ENCODE measurements at places on chromosomes 12 and 14.

DNA sequence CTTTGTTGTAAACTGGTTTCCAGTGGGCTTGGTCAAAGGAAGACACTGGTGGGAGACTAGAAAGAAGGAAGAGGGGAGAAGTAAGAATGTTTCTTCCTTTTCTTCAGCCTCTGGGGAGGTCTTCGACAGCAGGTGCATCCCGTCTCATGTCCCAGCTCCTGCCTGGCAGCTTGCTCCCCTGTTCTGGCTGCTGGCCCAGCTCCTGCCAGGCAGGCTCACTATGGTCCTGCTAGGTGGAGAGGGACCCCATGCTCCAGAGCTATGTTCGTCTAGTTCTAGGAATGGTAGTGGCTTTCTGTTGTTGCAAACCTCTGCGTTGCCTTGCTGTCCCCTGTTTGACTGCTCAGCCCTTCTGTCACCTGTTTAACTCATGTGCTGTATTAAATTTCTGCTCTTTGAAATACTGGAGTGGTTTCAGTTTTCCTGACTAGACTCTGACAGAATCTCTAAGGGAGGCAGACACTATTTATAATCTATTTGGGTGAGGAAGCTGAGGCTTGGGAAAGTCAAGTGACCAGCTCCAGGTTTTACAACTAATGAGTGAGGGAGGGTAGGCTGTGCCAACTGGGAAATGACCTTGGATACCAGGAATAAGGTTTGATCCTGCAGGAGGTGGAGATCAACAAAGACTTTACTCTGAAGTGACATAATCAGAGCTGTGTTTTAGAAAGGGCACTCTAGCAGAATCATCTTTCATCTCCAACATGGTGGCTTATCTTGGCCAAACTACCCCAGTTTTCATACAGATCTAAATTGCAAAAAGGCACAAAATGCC lies 94.7 kb upstream of the DDHD1 start:
- no peak for DNase-seq

GRCh38 chr12:22312336-22312735 lies 22.2 kb downstream of the ST8SIA1 start:
- no peak for DNase-seq

- no peak for DNase-seq
Measured at GRCh38 chr12:130141901-130142683, 20.2 kb upstream of the FZD10 start.

- no peak for DNase-seq
Measured at GRCh38 chr12:116420227-116420880, 138.8 kb upstream of the MAP1LC3B2 start.

- DNase-seq = no peak
Measured at GRCh38 chr14:92412912-92413311, 89.9 kb downstream of the SLC24A4 start.

- DNase-seq = no peak
Measured at GRCh38 chr14:31122098-31122611, 85.4 kb downstream of the HECTD1 start.

GRCh38 chr12:51883998-51884675 lies 3.8 kb upstream of the ANKRD33 start:
- DNase-seq = no peak

DNA sequence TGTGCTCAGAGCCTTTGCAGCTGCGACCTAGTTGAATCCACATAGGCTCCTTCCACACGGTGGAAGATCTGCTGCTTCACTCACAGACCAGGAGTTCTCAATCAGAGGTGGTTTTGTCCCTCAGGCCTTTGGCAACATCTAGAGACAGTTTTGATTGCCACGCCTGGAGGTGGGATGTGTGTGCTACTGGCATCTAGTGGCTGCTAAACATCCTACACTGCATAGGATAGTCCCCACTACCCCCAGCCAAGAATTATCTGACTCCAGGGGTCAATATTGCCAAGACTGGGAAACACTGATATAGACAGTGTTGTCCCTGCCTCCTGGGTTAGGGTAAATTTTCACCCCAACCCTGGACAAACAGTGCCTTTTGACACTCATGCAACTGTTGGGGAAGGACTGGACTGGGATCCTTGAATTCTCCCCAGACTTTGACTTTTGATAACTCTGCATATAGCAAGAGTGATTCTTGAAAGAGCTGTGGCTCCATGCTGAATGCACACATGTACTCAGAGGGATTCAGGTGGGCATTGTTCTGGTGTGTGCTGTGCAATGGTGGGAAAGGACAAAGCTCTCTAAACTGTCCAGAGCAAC lies 39.8 kb downstream of the BAZ2A start:
- no peak for DNase-seq

- no peak for DNase-seq
Measured at GRCh38 chr12:99444859-99445316, 202.7 kb upstream of the GARIN6 start.

DNA sequence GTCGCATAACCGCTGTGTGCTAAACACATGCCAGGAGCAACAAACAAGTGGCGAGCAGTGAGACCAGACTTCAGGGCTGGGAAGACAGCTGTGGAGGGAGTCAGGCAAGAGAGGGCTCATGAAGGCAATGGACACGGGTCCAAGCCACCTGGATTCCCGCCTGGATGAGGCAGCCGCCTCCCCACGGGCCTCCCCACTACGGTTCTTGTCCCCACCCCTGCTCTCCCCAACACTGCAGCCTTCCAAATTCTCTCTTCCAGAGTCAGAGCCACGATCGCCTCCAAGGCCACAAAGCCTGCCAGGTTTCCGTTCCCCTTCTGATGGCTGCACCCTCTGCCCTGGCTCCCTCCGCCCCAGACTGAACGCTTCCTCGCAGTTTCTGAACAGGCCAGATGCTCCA lies 36.1 kb upstream of the PIWIL1 start:
- DNase-seq = no peak

GRCh38 chr12:94550964-94551363 lies 91.3 kb upstream of the CEP83 start:
- no peak for DNase-seq

GRCh38 chr14:91369628-91370445 lies 47.8 kb downstream of the CCDC88C start:
- DNase-seq = no peak

DNA sequence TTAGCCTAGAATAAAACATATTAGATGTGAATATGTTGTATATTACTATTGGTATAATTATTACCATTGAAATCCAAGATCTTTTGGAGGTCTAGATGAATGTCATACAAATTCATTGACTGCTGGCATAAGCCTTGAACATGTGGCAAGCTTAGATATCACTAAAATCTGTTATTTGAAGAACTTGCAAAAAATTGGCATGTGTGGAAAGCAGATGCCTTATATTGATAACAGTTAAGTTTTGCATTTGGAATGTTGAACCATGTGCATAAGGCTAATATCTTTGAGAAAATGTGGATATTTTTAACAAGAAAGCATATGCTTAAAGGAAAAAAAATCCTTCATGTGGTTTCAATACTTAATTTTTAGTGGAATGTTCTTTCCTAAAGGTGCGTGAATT lies 203.6 kb upstream of the PRICKLE1 start:
- DNase-seq = no peak

- DNase-seq = no peak
Measured at GRCh38 chr14:47675466-47676314, at the start of gene MDGA2. MDGA2 (minus strand) TSS chr14:47675605.

GRCh38 chr12:32863128-32863527 lies 33.4 kb downstream of the PKP2 start:
- no peak for DNase-seq

GRCh38 chr12:131720921-131721320 lies 10.0 kb downstream of the SFSWAP start:
- DNase-seq = no peak

GRCh38 chr14:79419571-79420327 lies 791.6 kb downstream of the DIO2 start:
- no peak for DNase-seq

- no peak for DNase-seq
Measured at GRCh38 chr12:128467882-128468281, 200.9 kb downstream of the TMEM132C start.

GRCh38 chr12:41073633-41074472 lies 114.3 kb upstream of the PDZRN4 start:
- DNase-seq = no peak

DNA sequence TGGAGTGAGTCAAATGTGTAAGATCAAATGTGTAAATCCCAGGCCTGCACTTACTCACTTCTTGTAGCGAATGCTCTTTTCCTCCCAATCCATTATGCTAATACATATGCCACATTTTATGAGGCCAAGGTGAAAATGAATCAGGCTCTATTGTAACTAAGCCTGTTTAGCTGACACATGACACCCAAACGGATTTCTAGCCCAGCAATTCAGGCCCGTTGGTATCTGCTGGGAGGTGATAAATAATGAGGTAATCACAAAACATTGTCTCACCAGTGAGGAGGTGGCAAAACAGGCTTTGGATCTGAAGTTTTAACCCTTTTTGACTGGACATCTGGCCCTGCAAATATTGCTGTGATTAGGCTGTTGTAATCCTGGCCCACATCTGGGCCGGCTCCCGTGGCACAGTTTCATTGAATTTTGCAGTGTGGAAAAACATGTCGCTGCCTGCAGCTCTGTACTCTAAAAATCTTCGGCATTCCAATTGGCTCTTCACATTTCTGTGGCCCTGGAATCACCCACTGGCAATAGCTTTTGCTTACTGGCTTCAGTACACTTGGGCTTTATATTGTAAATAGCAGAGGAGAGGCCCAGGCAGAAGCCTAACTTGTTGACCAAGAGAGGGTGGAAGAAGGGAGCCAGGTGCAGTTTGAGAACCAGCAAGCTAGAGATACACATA lies 106.1 kb downstream of the PAX9 start:
- DNase-seq = no peak

- DNase-seq = no peak
Measured at GRCh38 chr12:122505419-122506051, 4.8 kb upstream of the ZCCHC8 start.

DNA sequence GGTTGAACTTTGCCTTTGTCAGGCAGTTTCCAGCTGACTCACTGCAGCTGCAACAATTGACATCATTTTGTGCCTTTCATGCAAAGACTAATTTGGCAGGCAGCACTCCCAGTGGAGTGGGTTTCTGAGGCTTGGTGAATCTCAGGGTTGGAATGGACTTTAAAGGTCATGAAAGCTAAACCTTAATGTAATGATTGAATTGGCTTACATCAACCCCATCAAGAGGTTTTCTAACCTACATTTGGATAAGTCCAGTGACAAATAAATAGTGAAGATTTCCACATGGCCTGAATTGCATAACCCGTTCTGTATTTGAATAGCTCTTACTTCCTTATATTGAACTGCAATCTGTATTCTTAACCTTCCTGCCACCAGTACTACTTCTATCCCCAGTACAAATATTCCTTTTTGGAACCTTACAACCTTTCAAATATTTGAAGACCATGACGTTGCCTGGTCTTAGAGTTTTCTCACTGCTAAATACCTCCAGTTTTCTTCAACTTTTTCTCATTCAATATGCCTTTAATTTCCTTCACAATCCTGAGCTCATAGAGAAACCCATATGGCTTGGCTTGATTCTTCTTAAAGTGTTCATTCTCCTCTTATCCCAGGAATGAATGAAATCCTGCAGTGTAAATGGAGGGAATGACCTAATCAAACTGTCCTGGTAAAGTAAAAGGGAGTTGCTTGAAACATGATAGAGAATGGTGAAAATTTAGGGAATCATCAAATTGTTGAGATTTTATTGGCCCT lies 168.1 kb upstream of the NOVA1 start:
- no peak for DNase-seq

DNA sequence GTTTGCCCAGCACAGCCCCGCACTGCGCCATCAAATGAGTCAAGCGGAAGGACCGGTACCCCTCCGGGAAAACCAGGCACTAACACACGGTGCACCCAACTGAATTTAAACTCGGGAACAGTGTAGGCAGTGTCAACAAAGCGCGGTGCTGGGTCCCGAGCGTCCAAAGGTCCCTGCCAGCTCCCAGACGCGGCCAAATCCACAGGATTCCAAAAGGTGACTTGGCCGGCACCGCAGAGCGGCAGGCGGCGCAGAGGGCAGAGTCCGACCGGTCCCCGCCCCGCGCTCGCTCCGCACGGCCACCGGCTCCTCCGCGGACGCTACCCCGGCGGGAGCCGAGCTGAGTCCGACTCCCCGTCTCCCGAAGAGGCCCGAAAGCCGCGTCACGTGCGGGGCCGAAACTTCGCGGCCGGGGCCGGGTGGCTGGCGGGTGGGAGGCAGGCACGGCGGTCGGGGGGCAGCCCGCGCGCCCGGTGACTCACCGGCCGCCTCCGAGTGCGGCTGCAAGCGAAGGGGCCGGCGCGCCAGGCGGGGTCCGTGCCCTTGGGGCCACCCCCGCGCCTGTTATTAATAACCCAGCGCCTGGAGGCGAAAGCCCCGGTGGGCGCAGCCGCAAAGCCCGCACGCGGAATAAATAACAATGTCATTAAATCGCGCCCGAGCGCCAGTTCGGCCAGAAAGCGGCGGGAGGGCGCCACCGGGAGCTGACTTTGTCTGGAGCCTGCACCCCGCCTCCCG lies 863 bp downstream of the DENND5B start:
- DNase-seq = no peak

DNA sequence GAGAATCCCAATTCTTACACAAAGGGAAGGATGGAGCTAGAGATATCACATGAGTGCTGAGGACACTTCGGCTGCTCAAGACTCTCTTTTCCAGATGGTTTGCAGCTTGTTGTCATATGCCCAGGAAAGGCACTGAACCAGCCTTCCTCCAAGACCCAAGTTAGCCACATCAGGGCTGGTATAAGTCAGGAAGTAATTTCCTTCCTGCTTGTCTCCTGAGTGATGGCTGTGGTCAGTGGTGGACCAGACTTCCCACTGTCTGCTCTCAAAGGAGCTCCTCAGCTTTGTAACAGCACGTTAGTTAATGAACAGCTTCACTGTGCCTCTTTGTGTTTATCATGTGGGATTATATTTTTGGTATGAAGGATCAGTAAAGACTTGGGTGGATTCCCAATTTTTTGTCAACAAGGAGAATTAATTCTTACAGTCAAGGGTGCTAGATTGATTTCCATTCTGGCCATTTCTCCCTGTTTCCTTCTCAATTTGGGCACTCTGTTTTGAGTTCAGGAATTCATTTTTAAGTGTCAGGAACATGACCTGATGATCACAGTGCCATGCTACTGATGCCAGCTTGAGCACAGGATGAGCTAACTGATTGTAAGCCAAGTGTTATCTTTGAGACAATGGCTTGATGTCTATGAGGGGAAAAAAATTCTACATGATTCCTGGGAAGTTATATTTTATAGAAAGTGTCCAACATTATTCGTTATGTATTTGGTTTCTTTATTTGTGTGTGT lies 145.8 kb downstream of the GCH1 start:
- no peak for DNase-seq

DNA sequence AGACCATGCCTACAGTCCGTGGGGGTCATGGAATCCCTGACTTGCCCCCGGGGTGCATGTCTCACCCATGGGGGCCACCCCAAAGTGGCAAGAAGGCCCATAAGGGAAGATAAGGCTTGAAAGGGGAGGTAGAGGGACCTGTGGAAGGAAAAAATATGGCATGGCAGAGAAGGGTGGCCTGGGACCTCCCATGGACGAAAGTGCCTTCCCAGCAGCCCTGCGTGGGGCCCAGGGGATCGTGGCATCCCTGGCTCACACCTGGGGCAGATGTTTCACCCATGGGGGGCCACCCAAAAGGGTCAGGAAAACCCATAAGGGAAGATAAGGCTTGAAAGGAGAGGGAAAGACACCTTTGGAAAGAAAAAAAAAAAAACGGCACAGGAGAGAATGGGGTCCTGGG lies 264.6 kb downstream of the ALG10 start:
- DNase-seq = no peak

- DNase-seq = no peak
Measured at GRCh38 chr14:64649383-64649998, 54.7 kb upstream of the PLEKHG3 start.

- DNase-seq = no peak
Measured at GRCh38 chr14:76636602-76637001, 124.7 kb upstream of the VASH1 start.

Measured in activated T-cell treated with anti-CD3 and anti-CD28 coated beads for 4 hours (primary cell).